ENCODE measurements at places on chromosomes 11 and 22.
A peak's percentile ranks its signal among the peaks of the same experiment; 100 is the strongest.

- no peak overlapping the region for H3K27ac ChIP-seq
- no peak for DNase-seq
- H3K4me1 ChIP-seq: peaks cover 12% of the 10 kb centered on the region
- no peaks in the 10 kb centered on the region for H3K36me3 ChIP-seq
- H3K27me3 ChIP-seq: peaks cover 14% of the 10 kb centered on the region
- H3K4me3 ChIP-seq: no peak overlapping the region
Measured at GRCh38 chr11:110715541-110715940, 3.3 kb upstream of the ARHGAP20 start.

- no peak for DNase-seq
- no peaks in the 10 kb centered on the region for H3K36me3 ChIP-seq
- H3K4me1 ChIP-seq: peaks cover 8% of the 10 kb centered on the region
Measured at GRCh38 chr11:114130629-114131277, 71.2 kb downstream of the ZBTB16 start.

DNA sequence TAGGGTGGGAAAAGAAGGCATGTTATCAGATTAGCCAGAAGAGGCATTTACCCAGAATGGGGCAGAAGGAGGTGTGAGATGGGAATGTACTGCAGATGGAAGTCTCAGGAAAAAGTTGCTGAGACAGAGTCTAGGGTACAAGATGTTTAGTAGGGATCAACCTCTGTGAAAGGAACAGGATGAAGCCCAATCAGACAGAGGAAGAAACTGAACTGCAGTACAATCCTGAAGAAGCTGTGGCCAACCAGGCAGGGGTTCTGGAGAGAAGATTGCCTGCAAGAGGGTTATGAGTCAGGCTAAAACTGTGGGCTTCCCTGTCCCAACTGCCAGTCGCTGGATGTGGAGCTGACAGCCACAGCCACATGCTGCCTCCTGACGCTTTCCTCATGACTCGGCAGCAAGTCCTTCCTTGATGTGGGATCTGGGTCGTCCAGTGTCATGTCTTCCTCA lies 64.0 kb downstream of the CWC15 start:
- H3K4me3 ChIP-seq: no peak overlapping the region
- H3K27me3 ChIP-seq: no peaks in the 10 kb centered on the region
- no peaks in the 10 kb centered on the region for H3K36me3 ChIP-seq
- H3K4me1 ChIP-seq: no peaks in the 10 kb centered on the region

GRCh38 chr11:9636691-9637090 lies 27.2 kb upstream of the SWAP70 start:
- no peaks in the 10 kb centered on the region for H3K36me3 ChIP-seq
- H3K4me3 ChIP-seq: no peak overlapping the region
- no peaks in the 10 kb centered on the region for H3K27me3 ChIP-seq
- no peaks in the 10 kb centered on the region for H3K4me1 ChIP-seq
- DNase-seq: no peak

DNA sequence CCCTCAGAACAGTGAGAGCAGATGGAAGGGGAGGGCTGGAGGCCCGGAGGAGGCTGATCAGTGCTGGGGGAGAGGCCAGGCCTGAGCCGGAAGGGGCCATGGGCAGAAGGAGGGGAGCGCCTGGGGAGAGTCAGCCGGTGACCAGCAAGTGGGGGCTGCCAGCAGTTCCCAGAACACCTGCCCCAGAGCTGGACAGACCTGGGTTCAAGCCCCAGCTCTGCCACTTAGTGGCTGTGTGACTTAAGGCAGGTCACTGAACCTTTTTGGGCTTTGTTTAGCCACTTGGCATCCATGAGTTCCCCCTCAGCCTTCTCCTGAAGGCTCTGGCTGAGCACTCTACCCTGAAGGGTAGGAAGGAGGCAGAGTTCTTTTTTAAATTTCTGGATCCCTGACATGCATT lies 17.4 kb downstream of the WNT11 start:
- H3K4me3 ChIP-seq: no peak overlapping the region
- H3K27me3 ChIP-seq: no peaks in the 10 kb centered on the region
- DNase-seq: no peak
- H3K36me3 ChIP-seq: no peaks in the 10 kb centered on the region

- no peaks in the 10 kb centered on the region for H3K27me3 ChIP-seq
- H3K4me1 ChIP-seq: no peaks in the 10 kb centered on the region
- DNase-seq: no peak
- no peaks in the 10 kb centered on the region for H3K36me3 ChIP-seq
- H3K4me3 ChIP-seq: no peak overlapping the region
- H3K27ac ChIP-seq: no peak overlapping the region
Measured at GRCh38 chr11:83695046-83695445, 408.9 kb upstream of the CCDC90B start.

DNA sequence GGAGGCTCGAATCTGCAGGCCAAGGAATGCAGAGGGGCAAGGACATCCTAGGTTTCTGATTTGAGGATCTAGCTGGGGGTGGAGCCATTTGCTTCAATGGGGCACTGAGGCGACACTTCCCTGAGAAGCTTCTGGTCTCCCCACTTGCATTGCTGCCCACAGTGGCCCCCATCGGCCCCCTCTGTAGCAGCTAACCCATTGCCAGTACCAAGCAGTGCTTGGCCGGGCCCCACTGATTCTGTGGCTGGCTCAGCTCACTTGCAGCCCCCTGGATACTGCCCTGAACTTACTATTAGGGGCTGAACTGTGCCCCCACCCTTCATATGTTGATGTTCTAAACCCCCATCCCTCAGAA lies 42.9 kb upstream of the SHISAL1 start:
- H3K27ac ChIP-seq: no peak overlapping the region
- no peak for DNase-seq
- H3K4me3 ChIP-seq: no peak overlapping the region
- no peaks in the 10 kb centered on the region for H3K36me3 ChIP-seq

DNA sequence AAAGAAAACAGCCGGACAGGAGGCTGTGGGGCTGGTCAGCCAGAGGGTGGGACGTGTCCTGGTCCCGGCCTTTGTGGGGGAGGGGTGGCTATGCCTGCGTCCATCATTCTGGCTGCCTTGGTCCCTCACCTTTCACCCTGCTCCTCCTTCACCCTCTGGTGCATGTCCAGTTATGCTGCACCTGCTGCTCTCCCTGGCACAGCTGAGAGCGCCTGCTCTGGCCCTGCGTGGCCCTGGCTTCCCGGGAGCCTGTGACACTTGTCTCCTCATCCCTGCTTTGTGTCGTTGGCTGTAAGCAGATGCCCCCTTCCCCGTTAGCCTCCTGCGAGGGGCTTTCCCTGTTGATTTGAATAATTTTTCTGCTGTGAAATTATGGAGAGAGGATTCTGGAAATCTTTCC lies 16.6 kb downstream of the PHRF1 start:
- DNase-seq: no peak
- no peaks in the 10 kb centered on the region for H3K27me3 ChIP-seq
- H3K36me3 ChIP-seq: peaks cover 64% of the 10 kb centered on the region
- H3K27ac ChIP-seq: no peak overlapping the region
- no peak overlapping the region for H3K4me3 ChIP-seq

DNA sequence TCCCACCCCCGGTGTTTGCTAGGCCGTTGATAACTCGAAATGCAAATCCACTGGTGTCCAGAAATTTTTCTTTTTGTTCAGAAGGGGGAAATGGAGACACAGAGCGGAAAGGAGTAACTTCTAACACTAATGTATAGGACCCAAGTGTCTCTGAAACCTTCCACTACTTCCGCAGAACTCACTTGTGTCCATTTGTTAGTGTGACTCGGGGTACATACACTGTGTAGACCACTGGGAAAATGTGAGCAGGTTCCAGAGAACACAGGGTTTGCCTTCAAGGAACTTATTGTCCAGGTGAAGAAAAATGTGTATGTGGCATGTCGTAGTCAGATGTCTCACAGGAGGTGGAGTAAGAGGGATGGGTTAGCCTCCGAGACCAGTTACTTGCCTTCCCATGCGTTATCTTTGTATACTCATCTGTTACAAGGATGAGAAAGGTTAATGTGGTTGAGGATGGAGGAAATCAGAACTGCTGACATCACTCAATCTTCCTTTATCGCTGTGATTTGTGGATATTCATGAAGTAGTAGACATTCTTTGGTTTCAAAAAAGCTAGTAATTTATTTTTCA lies 857 bp downstream of the ARCN1 start:
- peak overlapping the region; percentile 100 for H3K27ac ChIP-seq
- H3K4me1 ChIP-seq: peaks cover 55% of the 10 kb centered on the region
- DNase-seq: peak; percentile 50
- H3K4me3 ChIP-seq: peak overlapping the region; percentile 93
- peaks cover 5% of the 10 kb centered on the region for H3K36me3 ChIP-seq
- no peaks in the 10 kb centered on the region for H3K27me3 ChIP-seq

DNA sequence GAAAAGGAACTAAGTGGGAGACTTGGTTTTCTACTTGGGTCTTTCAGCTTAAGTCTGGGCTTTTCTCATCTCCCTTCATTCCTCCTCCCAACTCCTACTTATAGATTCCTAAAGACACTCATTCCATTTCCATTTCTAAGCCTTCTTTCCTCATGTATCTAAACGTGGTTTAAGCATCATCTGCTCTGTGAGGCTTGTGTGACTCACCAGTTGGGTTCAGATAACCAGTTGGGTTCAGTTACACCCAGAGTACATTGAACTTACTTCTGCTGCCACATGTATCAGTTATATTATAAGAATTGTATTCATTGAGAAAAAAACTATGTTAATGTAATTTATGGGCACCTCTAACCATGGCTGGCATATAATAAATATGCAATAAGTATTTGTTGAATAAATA lies 831.2 kb upstream of the CCDC90B start:
- DNase-seq: no peak
- H3K27ac ChIP-seq: no peak overlapping the region
- no peaks in the 10 kb centered on the region for H3K27me3 ChIP-seq
- H3K4me3 ChIP-seq: no peak overlapping the region
- H3K36me3 ChIP-seq: no peaks in the 10 kb centered on the region
- no peaks in the 10 kb centered on the region for H3K4me1 ChIP-seq

DNA sequence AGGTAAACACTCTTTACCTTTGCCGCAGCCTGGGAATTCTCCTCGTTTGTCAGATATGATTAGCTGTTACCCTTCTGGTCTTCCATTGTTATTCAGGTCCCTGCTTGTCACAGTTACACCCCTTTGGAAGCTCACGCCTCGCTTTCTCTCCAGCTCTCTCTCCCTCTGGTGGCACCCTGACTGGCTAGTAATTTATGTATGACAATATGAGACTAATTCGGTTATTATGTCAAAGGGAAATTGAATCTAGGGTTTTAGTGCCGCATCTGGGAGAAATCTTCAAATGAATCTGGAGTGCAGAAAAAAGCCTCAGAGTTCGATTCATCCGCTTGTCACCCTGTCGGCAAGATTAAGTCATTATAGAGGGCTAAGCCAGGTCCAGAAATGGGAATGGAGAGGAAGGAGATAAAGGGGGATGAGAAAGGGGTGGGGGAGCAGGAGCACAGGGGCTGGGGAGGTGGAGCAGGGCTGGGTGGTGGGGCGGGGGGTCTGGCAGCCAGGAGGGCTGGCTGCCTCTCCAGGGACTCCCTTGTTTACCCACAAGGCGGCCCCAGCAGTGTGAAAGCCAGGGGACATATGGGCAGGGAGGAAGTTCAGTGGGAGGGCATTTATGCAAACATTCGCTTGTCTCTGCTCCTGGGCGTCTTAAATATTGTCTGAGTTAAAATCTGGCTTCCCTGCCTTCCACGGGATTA lies 179.0 kb upstream of the NECTIN1 start:
- H3K27ac ChIP-seq: no peak overlapping the region
- DNase-seq: no peak
- no peaks in the 10 kb centered on the region for H3K27me3 ChIP-seq
- H3K36me3 ChIP-seq: no peaks in the 10 kb centered on the region
- no peak overlapping the region for H3K4me3 ChIP-seq

DNA sequence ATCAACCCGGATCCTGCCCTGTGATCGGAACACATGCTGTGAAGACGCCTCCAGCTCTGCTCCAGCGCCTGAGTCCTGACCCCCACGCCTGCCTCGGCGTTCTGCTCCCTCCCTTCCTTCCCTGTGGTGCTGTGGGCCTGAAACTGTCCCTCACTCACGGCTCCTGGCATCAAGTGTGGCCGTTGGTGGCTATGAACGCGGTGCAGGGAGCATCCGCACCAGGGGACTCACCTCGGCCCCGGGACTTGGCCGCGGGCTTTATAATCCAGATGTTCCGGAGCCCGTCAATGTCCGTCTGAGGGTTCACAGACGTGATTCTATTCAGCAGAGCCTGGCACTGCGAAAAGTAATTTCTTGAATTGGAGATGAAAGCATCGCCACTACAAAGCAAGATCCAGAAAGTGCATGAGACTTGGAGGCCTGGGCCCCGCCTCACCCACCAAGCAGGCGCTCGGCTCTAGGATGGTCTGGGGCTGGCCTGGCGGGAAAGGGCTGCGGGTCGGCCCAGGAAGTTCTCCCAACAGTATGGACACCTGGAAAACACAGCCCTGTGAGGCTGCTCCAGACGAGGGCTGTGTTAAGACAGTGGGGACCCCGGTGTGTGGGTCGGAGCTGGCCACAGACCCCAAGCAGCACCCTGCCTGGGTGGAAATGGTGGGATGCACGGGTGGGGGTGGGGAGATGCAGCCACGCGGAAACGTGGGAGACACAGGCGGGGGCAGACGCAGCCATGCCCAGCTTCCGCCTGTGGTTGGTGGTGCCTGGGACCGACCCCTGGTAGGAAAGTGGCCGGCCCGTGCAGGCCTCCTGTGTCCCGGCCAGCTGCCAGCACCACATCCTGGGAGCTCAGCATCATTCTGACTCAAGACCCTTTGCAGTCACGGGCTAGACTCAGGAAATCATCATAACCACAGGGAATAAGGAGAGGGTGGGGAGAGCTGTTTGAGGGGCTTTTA lies 21.8 kb upstream of the IL17REL start:
- no peaks in the 10 kb centered on the region for H3K36me3 ChIP-seq
- H3K4me3 ChIP-seq: no peak overlapping the region
- peaks cover 6% of the 10 kb centered on the region for H3K4me1 ChIP-seq

DNA sequence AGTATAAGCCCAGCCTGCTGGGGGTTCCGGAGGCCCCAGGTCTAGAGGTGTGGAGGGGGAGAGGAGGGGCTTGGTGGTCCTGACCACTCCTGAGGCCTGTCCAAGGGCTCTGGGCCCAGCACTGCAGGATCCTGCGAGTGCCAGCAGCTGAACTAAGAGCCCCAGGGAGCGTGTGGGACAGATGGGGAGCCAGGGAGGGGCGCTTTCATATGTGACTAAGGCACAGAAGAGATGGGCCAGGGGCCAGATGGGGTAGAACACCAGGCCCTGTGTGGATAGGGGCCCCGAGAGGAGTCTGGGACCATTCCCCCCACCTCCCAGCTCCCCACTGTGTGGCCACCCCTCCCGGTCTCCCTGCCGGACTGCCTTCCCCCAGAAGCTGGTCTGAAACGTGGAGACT lies 18.4 kb downstream of the MAFF start:
- no peak overlapping the region for H3K4me3 ChIP-seq
- DNase-seq: no peak

DNA sequence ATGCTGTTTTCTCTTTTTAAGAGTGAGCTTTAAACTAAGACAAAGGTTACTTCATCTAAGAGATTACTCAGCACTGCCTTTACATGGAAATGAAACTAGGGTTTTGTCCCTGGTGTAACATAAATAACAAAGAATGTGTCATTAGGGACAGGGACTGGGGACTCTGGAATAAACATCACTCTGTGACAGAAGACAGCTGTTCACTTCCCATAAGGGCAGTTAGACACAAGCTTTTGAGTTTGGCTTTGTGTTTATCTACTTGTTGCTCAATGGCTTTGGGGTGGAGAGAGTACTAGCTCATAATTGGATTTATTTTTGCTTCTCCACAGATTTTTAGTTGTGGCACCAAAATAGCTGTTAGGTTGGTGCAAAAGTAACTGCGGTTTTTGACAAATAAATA lies 154.5 kb downstream of the OR4C45 start:
- no peak for DNase-seq
- no peak overlapping the region for H3K4me3 ChIP-seq
- no peak overlapping the region for H3K27ac ChIP-seq
- H3K27me3 ChIP-seq: no peaks in the 10 kb centered on the region
- H3K36me3 ChIP-seq: no peaks in the 10 kb centered on the region

- no peaks in the 10 kb centered on the region for H3K36me3 ChIP-seq
- no peak overlapping the region for H3K27ac ChIP-seq
- H3K4me3 ChIP-seq: no peak overlapping the region
- no peak for DNase-seq
- H3K4me1 ChIP-seq: no peaks in the 10 kb centered on the region
- no peaks in the 10 kb centered on the region for H3K27me3 ChIP-seq
Measured at GRCh38 chr11:28690746-28691145, 582.6 kb downstream of the METTL15 start.

Data from CD4-positive, alpha-beta memory T cell (primary cell).